ENCODE measurements at places on chromosomes 2 and 18.
A peak's percentile ranks its signal among the peaks of the same experiment; 100 is the strongest.

GRCh38 chr2:188326669-188327301, 35.1 kb downstream of the GULP1 start:
- no peak for DNase-seq

DNA sequence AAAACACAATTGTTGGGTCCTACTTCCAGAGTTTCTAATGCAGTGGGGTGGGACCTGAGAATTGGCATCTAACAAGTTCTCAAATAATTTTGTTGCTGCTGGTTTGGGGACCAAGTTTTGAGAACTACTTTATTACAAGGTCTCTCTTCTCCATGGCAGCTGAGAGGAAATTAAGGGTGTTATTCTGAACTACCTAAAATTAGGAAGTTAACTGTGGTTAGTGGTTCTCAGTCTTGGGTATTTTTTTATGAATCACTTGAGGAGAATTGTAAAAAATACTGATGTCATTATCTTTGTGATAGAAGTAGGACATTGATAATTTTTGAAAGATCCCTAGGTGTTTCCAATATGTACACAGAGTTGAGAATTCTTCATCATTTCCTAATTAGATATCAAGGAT, 210.2 kb downstream of the MC4R start:
- DNase-seq = no peak

GRCh38 chr2:136254681-136255080, 136.7 kb upstream of the CXCR4 start:
- no peak for DNase-seq

- no peak for DNase-seq
Observed at GRCh38 chr18:54277899-54278298, 8.6 kb downstream of the POLI start.

DNA sequence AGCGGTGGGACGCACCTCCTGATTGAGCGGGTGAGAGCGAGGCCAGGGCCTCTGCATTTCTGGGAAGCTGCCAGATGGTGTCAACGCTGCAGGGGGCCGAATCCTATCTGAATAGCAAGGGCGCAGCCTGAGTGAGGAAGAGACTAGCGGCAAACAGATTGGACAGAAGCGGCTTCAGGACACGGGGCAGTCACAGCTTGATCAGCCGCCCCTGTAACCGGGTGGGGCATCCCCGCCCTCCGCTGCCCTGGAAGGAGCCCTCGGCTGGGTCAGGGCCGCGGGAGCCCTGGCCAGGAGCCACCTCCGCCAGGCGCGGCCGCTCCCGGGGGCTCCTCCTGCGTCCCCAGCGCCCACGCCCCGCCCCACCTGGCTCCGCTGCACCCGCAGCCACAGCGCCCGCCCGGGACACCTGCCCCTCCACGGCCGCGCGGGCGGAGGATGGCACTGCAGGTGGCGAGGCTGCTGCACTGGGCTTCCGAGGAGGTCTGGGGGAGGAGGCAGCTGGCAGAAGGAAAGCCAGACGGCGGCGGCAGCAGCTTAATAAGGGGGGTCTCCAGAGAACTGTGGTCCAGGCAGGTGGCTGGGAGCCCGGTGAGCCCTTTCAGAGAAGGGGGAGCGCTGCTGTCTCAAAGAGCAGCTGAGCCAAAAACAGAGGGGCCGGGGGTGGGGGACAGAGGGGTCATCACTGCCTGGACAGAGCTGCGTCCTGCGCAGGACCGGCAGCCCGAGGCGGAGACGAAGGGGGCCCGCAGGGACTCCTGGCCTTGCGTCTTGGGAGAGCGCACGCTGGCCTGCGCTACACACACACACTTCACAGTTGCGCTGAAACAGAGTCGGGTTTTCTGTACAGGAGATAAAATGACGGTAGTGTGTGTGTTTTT, 18.8 kb upstream of the SOX11 start:
- no peak for DNase-seq

- no peak for DNase-seq
Observed at GRCh38 chr18:11518788-11519685, 90.4 kb upstream of the SLC35G4 start.

DNA sequence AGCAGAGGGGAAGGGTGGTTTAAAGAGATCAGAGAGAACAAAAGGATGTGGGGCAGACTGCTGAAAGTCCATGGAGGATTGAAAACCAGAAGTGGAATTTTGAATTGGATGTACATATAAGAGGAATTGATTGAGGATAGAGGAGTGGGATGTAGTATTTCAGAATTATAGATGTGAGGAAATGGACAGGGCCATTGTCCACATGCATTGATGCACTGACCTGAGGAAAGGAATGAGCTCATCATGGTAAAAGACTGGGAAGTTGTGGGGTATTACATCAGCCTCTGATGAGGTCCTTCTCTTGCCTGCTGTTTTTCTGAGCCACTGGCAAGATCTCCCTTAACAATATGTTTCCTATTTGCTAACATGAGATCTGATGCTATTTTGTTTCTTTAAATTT, 365.7 kb upstream of the FANCL start:
- no peak for DNase-seq

- DNase-seq = peak; percentile 3
Observed at GRCh38 chr18:12658426-12659138, 675 bp upstream of the SPIRE1 start.

DNA sequence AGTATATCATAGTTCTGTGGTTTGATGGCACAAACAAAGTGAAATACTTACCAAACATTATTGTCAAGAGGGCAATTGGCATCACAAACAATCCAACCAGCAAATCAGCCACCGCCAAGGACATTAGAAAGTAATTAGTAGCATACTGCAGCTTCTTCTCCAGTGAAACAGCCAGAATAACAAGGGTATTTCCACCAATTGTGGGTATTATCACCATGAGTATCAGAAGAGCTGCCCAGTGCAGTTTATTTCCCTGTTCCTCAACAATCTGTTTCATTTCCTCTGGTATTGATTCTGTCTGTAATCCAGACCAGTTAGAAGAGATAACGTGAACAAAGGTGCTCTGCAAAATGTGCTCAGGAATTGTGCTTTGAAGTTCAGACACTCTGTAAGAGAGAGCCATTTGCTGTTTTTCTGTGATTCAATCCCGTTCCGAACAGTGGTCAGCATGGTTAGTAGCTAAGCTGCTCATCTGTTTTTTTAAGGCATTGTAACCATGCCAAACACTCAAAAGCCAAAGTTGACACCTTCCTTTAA, 1.4 kb downstream of the HTR2B start:
- DNase-seq = no peak
